T-helper 2 cell treated with Interferon-gamma antibody and Interleukin-4, amounts not matched to agents 100 ng/mL and 5 ng/mL, for 36 hours (primary cell): ENCODE measurements at places on chromosomes 7 and 10. TPM values are rescaled to one million over a fixed set of nuclear protein-coding genes. Genes with fewer than 3 reads are reported as not detected.

The RPEL1 gene
- total RNA-seq: not detected in 2 replicates

The GLUD1 gene
- 99.2 and 99.7 TPM in 2 replicates for total RNA-seq

The ZNF655 gene
- 89.8 and 94.6 TPM in 2 replicates for total RNA-seq

The PAX4 gene
- not detected in 2 replicates for total RNA-seq

The SORBS1 gene
- total RNA-seq: 0.91 and 1.1 TPM in 2 replicates

The PHKG1 gene
- 3.6 and 3.7 TPM in 2 replicates for total RNA-seq

The CCAR1 gene
- 87.5 and 90.3 TPM in 2 replicates for total RNA-seq

The ZNF316 gene
- 21.5 and 22.5 TPM in 2 replicates for total RNA-seq

The ODAD2 gene
- total RNA-seq: 0.20 TPM in 1 of 2 replicates, not detected in the other

The HSPA12A gene
- 0.02 and 0.09 TPM in 2 replicates for total RNA-seq

The PCGF6 gene
- 12.6 and 13.6 TPM in 2 replicates for total RNA-seq
